NAMALWA (cell line): ENCODE measurements at places on chromosomes 16 and 17.

DNA sequence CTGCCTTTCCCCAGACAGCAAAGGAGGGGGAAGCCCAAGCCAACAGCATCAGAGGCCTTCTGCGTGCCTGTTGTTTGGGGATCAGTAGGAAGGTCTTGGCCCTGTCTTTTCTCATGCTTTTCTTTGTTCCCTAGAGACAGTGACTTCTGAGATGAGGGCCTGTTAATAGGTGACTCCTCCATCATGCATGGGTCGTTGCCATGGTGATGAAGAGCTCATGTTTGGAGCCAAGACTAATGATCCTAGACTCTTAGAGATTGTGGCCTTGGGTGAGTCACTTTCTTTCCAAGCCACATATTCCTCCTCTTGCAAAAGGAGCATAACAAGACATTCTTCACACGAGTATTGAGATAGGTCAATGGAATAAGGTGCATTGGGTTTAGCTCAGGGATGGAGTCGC, 201.1 kb upstream of the ASIC2 start:
- DNase-seq = no peak

DNA sequence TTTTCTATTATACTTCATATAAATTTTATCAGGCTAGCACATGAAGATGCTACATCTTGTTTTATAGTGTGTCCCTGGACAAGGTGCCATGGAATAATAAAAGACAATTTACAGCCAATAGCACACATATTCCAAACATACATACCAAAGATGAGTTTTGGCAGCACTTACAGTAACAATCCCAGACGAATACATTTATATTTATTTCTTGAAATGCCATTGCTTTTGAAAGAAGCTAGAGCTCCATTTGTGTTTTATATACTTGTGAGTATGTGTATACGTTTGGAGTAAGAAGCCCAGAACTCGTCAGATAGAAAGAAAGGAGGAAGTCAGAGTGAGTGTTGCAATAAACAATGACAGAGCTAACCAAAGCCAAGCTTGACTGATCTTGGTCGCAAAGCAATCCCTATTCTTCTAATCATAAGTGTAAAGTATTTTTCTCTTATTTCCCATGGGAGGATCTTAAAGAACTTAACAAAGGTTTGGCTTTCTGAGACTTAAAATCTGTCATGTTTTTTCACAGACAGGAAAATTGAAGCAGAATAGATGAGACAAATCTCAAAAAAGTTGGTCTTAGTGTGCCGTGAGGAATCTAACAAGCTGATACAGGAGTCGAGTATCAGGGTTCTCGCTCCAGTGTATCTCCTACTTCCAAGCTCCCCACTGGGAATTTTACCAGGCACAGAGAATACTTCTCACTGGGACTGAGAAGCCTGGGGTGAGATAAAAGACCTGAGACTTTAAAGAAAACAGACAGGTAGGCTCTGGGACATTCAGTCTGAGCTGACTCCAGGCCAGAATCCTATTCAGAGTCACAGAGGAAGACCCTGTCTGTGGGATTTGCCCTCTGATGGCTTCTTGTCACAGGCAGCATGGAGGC, 175.4 kb downstream of the AATF start:
- DNase-seq = no peak

DNA sequence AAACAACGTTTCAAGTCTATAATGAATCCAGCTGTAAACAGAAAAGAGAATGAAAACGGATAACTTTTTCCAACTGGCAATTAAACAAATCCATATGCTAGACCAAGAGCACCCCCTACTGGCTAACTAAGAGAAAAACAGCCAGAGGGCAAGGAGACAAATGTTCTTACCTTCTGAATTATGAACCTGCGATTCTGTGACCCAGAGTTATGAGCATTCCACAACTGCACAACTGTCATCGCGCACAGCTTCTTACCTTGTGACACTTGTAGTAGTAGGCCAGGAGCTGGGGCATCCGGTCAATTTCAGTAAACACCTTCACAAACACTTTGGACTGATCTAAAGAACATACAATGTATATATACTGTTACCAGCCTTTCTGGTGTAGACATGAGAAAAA, 18.6 kb downstream of the COG7 start:
- peak; percentile 83 for DNase-seq

- DNase-seq = no peak
These were observed 21.9 kb downstream of the KCNJ2 start for GRCh38 chr17:70190959-70191805.

DNA sequence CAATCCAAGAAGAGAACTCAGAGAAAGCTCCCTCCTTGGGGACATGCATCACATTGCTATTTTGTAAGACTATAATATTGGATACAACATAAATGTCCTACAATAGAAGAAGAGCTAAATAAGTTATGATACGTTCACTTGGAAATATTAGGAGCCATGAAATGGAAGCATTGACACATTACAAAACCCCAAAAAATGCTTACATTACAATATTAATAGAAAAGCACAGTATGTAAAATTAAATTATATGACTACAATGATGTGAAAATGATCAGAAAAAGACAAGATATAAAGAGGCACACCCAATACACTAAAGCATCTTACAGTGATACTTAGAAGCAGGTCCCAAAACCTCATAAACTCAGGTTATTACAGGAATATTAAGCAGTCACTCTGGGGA, 694.1 kb downstream of the TOX3 start:
- DNase-seq = no peak

- peak; percentile 43 for DNase-seq
These were observed 547 bp downstream of the RAB26 start for GRCh38 chr16:2148714-2149629.

- DNase-seq = no peak
These were observed 79.8 kb downstream of the CMIP start for GRCh38 chr16:81524382-81524781.

DNA sequence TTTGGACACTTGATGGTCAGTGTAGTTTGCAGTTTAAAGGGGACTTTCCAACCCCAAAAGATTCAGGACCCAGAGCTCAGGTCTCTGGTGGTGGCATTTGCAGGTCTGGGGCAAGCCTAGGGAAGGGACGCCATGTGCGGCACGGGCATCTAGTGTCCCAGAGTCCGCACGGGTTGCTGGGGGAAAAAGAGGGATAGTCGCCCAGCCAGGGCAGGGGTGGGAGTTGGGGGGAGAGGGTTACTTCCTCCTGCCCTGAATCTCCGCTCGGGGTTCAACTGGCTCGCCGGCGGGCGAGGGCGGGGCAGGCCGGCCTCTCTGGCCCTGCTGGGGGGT, 239 bp upstream of the CA7 start:
- no peak for DNase-seq

DNA sequence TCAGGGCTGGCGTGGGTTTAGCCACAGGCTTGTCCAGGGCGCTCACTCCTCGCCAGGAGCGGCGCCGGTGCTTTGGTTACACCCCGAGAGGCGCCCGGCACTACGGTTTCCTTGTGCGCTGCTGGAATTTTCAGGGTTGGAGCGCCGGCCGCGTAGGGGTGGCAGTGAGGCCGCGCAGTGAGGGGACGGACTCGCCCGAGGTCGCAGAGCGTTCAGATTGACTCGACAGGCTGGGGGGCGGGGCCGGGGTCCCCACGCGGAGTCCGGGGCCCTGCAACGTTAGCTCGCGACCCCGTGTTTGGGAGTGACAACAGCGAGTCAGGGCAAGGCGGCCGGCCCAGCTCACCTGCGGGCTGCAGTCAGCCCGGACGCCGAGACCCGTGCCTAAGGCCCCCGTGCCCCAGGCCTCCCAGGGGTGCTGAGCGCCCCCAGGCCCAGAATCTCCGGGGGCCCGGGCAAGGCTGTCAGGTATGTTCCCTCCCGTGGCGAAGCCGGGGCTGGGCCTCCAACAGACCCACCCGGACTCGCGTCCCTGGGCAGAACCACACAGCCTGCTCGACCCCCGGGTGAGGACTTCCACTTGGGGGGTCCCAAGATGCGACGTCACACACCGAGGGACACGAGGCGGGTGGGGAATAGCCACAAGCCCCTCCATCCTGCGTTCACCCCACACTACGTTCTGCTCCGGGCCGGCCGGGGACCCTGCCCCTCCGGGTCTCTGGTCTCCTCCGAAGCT, 1.3 kb upstream of the ACTG1 start:
- DNase-seq = peak; percentile 43

DNA sequence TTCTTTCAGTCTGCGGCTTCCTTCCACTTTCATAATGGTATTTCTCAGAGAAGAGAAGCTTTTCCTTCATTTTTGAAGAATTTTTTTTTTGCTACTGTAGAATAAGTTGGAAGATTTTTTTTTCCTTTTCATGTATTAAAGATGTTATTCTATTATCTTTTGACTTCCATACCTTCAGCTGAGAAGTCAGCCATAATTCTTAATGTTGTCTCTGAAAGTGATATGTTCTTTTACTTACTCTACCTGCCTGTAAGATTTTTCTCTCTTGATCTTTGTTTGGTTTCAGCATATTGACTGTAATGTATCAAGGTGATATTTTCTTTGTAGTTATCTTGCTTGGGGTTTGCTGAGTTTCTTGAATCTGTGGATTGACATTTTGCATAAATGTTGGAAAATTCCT, 143.5 kb upstream of the TOX3 start:
- DNase-seq = no peak

DNA sequence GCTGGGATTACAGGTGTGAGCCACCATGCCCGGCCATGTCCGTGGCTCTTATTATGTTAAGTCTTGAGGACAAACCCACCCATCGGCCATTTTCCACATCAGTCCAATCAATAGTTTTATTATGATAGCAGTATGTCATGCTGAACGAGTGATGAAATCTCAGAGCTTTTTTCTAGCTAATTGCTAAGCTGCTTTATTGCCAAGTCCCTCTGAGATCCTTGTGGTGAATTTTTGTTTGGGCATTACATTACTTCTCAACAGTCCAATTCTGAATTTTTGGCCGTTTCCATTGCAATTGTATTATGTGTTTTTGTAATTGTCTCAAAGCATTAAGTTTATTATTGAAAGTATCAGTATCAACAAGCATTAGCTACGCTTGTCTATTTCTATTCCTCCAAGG, 10.9 kb downstream of the RNF112 start:
- DNase-seq = no peak

GRCh38 chr17:17021194-17021863, 20.9 kb upstream of the MPRIP start:
- DNase-seq = no peak

- DNase-seq = no peak
These were observed 18.9 kb upstream of the SLC39A11 start for GRCh38 chr17:73111386-73111785.

DNA sequence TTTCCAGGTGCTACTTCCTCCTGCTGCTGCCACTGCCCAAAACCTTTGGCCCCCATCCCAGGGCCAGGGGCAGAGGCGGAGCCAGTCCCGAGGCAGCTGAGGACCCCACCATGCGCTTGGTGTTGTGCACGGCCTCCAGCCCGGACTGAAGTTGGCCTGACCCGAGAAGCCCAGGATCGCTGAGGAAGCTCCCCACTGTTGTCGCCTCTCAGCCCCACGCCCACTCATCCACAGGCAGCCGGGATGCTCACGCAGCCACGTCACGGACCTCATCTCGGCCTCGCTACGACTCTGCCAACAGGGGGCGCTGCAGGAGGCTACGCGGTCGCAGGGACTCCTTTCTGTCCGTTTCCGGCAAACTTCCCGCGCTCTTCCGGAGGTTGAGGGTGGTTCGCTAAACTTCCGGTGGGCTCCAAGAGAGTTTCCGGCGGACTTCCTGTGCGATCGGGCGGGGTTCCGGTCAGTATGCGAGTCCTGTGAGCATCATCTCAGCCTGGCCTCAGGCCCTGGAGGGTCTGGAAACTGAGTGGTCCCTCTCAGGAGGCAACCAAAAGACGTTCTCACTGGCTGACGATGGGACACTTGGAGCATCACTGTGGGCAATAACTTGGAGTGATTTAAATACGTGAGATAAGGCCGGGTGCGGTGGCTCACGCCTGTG, 12.4 kb downstream of the ZG16B start:
- DNase-seq = no peak

DNA sequence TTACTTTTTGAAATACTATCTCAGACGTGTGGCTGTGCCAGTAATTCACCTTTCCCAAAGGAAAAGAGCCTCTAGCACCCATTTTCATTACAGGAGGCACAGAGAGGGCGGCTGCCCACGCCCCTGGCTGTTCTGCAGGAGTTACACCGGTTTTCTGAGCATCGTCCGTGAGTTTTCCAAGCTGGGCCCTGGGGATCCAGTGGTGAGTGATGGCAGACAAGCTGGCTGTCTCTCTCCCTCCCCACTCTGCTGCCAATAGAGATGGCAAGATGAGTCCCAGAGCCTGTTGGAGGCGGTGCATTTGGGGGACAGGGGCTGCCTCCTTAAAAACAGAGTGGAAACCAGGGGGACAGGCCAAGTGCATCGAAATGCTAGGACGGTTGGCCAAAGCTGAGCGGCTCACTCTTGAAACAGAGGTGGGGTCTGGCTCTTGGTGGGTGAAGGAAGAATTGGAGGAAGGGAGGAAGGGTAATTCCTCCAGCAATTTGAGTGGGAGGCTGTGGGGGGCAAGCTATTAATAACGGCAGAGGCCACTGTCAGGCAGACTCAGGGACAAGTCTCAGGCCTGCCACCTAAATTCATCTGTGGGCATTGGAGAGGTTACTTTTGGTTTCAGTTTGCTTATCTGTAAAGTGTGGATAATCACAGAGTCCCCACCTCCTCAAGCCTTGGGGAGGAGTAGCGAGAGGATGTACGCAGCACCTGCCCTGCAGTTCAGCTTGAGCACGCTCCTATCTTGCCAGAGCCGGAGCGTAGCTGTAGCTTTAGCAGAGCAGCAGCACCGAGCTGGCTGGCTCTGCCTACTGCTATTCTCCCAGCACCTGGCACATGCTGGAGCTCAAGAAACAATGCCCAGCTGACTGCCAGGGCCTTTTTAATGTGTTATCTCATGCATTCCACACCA, 7.5 kb upstream of the NOS2 start:
- peak; percentile 58 for DNase-seq

DNA sequence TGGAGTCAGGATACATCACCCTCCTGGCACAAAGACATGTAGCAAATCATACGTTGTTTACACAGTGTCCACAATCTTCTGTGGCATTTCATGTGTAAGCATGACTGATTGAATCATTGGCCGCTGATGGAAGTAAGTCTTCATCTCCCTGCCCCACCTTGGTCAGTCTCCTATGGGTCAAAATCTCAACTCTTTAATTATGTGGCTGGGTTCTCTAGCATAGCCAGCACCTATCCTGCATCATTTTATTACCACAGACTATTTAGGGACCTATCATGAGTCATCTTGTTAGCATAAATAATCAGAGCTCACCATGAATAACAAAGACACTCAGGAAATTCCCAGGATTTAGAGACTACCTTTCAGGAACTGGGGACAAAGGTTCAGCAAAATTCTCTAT, 15.9 kb downstream of the TANC2 start:
- no peak for DNase-seq

- peak; percentile 72 for DNase-seq
These were observed 3.3 kb downstream of the ZNF652 start for GRCh38 chr17:49358641-49359247.
